ENCODE measurements at places on chromosomes 11 and 22.

DNA sequence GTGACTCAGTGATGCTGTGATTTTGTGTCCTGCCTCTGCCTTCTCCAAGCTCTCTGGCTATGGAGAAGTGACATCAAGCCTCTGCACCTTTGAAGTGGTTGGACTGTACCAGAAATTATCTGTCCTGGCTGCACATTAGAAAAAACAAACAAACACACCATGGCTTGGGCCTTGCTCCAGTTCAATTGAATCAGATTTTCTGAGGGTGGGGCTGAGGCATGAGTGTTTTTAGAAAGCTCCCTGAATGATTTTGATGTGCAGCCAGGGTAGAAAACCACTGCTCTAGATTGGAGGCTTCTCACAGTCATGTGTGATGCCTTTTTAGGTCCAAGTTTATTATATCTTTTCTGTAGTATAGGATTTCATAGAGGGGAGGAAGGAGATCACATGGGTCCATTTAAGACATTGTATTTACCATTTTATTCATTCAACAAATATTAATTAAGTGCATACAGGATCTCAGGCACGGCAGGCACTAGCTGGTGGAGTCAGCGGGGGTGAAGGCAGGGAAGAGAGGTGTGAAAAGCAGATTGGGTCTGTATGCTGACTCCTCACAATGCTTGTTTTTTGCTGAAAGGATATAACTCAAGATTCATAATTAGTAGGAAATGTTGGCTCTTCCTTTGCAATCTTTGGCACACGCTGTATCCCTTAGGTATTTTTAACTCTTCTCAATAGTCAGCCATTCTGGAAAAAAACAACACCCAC, 7.1 kb upstream of the VSTM5 start:
- DNase-seq, result no peak

DNA sequence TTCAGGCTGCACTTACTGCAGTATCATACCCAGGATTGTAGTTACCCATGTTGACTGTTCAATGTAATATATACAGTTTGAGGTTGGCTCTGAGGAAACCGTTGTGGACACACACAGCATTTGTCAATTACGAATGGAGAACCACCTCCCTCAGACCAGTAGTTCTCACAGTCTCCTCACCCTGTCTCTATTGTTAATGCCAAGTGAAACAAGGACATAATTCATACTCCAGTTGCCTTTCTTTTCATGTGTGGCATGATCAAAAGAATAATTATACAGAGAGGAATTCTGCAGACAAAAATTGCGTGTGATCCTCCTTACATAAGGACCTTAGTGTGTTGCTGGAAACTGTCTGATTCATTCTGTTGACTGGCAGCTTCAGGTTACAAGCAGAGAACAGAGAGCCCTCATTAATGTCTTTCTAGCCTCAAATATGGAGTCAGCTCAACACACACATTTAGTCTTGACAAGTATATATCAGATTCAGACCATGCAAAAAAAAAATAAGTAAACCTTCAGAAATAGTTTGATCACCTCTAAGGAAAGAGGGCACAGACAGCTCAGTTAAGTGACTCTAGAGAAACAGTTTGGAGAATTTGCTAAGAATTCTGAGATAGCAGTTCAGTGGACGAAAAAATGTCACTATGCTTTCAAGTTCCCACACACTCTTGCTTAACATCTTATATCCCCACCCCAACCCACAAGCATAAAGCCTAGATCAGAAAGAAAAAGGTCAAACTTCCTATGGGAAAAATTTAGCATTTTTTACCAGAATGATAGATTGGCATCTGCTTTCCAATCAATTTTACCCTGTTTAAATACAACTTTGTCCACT, 96.1 kb downstream of the MAML2 start:
- DNase-seq, result no peak

GRCh38 chr11:32186118-32186517, 95.2 kb downstream of the RCN1 start:
- DNase-seq, result no peak

DNA sequence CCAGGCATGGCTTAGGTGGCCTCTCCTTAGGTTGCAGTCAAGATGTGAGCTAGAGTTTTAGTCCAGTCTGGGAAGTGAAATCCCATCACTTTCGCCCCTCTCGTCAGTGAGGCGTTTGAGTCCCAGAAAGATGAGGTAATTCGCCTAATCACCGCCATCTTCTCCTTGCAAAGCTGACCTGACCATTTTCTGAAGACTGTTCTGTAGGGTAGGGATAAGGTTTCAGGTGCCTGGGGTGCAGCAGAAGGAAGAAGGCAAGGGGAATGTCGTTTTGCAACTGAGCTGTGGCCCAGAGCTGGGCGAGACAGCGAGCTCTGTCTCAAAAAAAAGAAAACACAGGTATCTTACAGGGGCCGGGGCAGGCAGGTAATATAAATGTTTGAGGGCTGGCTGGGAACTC, 61.7 kb upstream of the CECR2 start:
- DNase-seq, result no peak

GRCh38 chr11:127049486-127049885, 48.9 kb upstream of the KIRREL3 start:
- no peak for DNase-seq

Data from stimulated activated CD4-positive, alpha-beta T cell treated with anti-CD3 and anti-CD28 coated beads, TNF-alpha, amount 100 ng/mL, for 24 hours (primary cell).